ENCODE measurements at places on chromosomes 16 and 17.

DNA sequence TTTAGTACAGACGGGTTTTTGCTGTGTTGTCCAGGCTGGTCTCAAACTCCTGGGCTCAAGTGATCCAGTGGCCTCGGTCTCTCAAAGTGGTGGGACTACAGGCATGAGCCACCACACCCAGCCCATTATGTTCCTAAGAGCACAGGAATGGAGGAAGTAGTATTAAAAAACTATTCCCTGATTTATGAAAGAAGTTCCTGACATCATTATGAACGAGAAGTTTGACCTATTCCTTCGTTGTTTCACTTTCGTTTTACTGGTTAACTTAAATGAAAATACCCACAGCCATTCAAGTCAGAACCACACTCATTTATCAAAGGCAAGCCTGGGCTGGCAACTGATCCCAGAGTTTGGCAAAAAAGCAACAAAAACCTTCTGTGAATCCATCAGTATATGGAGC, 13.5 kb upstream of the CBX4 start:
- DNase-seq = no peak

DNA sequence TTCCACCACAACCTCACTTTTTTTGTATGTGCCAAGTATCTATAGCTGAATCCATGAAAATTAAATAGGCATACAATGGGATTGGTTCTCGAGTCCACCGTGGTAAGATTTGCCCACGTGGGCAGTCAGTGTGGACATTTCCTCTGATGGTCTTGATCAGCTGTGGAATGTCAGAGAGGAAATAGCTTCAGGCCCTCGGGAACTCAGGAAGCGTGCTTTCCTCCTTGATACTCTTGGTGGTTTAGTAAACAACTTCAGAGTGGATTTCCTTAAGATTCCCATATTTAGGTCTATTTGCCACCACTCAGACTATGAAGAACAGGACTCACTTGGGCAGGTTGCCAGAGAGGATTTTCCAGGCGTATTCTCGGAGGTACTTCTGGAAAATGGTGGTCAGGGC, 152.5 kb downstream of the VPS53 start:
- no peak for DNase-seq

DNA sequence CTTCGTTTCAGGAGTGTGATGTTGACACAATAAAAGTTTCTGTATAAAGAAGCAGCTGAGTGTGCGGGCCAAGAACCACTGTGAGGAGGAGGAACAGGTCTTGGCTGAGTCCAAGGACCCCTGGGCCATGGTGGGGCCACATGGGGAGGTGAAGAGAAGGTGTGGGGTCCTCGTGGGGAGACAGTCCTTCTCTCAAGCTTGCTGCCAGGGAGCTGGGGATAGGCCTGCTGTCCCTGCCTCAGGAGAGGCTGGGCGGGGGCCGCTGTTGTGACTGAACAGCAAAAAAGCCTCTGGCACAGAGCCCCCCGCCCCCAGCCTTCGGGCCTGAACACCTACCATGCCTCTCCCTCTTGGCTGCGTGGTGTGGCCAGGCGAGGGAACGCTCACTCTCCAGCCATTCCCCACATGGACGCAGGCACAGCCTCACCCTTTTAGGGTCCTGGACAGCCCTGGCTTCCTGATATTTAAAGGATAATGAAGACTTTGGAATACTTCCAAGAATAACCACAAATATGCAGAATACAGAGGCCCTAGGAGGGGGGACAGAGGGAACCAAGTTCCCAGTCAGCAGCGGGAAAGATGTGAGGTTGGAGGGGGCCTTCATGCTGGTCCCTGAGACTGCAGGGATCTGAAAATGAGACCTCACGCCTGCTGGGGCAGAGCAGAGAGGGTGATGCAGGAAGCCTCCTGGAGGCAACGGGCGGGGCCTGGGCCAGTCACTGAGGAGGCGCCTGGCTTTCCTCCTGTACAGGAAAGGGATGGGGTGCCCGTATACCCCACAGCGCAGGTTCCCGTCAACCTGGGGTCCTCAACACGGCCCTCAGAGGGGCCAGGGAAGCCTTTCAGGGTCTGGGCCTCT, 100.0 kb upstream of the CREBBP start:
- DNase-seq = no peak

- no peak for DNase-seq
These were observed 39.7 kb downstream of the PIK3R5 start for GRCh38 chr17:8925808-8926207.

DNA sequence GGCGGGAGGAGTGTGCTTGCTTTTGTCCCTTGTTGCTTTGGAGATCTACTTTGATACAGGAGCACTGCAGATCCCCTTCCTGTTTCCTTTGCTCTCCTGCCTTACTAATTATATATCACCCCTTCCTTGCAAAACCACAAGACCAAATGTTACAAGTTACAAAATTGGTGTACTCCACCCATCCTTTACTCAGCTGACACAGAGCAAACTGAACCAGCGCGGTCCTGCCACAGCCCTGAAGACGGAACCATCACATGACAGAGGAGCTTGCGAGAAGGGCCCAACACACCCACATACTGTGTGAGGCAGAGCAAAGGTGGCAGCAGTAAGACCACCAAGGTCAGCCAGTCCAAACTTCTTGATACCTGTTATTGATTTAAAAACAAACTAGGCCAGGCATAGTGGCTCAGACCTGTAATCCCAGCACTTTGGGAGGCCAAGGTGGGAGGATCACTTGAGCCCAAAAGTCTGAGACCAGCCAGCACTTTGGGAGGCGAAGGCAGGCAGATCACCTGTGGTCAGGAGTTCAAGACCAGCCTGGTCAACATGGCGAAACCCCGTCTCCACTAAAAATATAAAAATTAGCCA, 33.2 kb downstream of the CYTH1 start:
- peak; percentile 64 for DNase-seq

- no peak for DNase-seq
These were observed 342.2 kb upstream of the DYNLRB2 start for GRCh38 chr16:80198311-80199299.

DNA sequence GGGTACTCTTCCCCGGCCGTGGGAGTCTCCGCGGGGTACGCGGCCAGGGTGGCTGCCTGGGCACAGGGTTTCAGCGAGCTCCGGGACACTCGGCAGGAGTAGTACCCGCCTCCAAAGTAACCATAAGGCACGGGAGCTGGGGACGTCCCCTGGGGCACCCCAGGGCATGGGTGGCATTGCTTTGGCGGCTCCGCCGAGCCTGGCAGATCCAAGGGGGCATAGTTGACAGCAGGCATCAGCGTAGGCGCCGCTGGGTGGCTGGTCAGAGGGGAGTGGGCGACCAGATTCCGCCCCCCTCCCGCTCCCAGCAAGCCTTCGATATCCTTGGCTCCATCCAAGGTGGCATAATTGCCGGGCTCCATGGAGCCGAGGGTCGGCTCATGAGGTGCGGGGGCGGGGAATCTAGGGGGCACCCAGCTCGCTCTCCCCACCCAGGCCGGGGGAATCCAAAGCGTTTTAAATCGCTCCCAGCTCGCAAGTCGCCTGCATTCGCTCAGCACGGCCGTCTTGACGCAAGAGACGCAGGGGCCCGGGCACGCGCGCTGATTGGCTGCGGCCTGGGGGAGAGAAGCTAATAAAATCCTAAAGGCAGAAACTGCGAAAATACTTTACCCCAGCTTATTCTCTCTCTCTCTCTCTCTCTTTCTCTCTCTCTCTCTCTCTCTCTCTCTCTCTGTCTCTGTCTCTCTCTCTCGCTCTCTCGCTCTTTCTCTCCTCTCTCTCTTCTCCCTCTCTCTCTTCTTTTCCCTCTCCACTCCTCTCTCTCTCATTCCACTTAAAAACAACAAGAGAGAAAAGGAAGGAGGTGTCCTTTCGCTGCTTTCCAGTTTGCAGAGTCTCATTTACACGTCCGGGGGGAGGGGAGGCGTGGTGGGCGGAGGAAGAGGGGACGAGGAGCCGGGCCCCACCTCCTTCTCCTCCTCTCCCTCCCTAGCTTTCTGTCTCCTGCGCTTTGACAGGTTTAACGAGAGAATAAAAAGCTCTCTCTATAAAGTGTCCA, at the start of gene HOXB13:
Gene HOXB13, minus strand, starts transcription at position 519 of the 1,000 bp plus-strand sequence. Its CDS starts 157 bp downstream, at position 362.
- DNase-seq = no peak

GRCh38 chr17:72950242-72950931, 142.1 kb downstream of the SLC39A11 start:
- no peak for DNase-seq

- DNase-seq = no peak
These were observed 2.9 kb upstream of the B9D1 start for GRCh38 chr17:19365499-19365817.

GRCh38 chr17:44636562-44636961, 19.7 kb upstream of the MEIOC start:
- DNase-seq = no peak

- no peak for DNase-seq
These were observed 31.8 kb downstream of the CDRT15L2 start for GRCh38 chr17:20611309-20611708.

DNA sequence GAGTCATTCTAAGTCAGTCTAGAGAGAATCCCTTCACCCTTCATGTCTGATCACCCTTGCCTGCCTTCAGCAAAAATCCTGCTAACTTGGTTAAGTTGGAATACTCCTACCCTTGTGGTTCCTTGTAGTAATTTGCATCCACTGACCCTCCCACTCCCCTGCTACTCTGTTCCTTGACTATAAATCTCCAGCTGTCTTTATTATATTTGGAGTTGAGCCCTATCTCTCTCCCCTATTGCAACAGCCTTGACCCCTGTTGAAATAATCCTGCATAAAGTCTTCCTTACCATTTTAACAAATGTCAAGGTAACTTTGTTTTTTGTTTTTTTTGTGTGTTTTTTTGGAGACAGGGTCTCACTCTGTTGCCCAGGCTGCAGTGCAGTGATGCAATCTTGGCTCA, 590.1 kb downstream of the WWOX start:
- no peak for DNase-seq

- no peak for DNase-seq
These were observed 19.8 kb upstream of the KCNH6 start for GRCh38 chr17:63503341-63503705.

- DNase-seq = no peak
These were observed 5.0 kb downstream of the YBX2 start for GRCh38 chr17:7289256-7290032.

- peak; percentile 49 for DNase-seq
These were observed 596 bp upstream of the PFN1 start for GRCh38 chr17:4948931-4949320.

- no peak for DNase-seq
These were observed 968 bp downstream of the RIPOR1 start for GRCh38 chr16:67529582-67530012.

DNA sequence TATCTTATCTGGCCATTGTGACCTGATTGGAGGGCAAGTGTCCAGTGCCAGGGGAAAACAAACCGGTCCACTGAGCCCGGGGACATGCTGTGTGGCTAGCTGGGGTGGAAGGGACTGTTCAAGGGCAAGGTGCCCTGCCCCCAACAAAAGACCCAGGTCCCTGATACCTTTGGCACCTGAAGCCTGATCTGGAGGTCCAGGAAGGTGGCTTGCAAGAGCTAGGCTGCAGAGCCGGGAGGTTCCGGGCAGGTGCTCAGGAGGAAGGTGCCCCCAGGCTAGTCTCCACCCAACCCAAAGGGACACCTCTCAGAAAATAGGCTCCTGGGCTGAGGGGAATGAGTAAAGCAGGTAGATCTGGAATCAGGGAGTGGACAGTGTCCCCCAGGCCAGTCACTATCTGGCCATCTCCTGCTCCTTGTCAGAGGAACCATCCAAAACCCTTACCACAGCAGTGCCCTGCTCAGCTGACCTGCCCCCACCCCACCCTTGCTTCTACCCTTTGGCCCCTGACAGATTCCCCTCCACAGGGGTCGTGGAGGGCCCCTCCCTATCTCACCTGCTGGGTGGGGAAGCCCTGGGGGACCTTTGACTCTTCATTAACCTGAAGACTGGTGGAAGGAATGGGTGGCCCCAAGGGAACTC, 6.2 kb downstream of the NAT9 start:
- no peak for DNase-seq

DNA sequence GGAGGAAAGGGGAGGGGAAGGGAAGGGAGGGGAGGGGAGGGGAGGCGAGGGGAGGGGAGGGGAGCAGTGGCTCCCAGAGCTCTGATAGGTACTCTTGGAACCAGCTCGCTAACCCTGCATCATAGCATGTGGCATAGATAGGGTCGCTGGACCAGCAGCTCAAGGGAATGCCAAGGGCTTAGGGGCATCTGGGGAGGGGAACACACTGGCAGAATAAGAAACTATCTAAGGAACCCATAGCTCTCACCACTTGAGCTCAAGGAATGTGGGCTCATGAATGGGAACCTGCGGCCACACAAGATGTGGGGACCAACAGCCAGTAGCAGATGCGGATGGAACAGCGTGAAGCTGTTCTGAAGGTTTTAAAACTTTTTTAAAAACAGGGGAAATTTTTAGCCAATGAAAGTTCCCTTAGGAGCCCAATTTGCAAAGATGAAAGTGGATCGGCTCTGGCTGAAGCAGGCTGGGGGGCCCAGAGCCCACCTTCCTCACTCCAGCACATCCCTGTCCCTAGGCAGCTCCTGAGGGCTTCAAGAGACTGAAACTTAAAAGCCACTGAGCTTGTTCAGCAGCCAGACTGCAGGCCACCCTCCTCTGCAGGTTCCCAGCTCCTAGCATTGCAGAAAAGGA, 46.9 kb downstream of the PIMREG start:
- DNase-seq = no peak

GRCh38 chr16:48235556-48236136, 8.5 kb upstream of the LONP2 start:
- no peak for DNase-seq

DNA sequence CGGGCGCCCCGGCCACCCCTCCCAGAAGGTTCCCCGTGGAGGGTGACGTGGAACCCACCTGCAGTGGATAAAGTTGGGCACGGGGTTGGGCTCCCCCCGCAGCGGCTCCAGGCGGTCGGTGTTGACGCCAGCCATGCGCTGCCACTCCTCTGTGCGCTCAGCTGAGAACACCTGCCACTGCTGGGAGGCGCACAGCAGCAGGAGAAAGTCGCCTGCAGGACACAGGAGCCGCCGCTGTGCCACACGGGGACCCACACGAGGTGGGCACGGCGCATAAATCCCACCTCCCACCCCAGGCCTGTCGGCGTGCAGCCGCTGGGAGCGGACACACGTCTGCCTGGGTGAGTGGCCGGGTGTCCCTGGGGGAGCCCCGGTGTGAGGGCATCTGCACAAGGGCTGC, 20.7 kb downstream of the CTU2 start:
- DNase-seq = no peak

DNA sequence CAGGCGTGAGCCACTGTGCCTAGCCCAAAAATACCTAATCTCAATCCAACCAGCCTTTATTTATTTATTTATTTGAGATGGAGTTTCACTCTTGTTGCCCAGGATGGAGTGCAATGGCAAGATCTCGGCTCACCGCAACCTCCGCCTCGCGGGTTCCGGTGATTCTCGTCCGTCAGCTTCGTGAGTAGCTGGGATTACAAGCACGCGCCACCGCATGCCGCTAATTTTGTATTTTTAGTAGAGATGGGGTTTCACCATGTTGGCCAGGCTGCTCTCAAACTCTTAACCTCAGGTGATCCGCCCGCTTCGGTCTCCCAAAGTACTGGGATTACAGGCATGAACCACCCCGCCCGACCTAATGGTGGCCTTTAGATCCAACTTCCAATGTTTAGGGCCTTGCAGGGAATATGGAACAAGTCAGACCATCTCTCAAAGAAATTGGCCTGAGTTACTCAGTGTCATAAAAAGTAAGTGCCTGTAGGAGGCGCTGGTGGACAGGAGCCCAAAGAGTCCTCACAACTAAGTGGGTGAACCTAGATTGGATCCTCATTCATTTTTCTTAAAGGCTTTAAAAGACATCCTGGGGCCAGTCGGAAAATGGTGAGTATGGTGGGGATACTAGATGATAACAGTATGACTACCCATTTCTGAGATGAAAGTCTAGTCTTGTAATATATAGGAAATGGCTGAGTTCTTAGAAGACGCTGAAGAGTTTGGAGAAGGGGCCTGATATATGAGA, 4.6 kb downstream of the ZSCAN10 start:
- DNase-seq = peak; percentile 40

Measured in T-helper 9 cell (primary cell).